Esophagus muscularis mucosa (tissue), 4 donors: ENCODE measurements at places on chromosomes 12 and 14. TPM values are rescaled to one million over a fixed set of nuclear protein-coding genes. Genes with fewer than 3 reads are reported as not detected.

DNA sequence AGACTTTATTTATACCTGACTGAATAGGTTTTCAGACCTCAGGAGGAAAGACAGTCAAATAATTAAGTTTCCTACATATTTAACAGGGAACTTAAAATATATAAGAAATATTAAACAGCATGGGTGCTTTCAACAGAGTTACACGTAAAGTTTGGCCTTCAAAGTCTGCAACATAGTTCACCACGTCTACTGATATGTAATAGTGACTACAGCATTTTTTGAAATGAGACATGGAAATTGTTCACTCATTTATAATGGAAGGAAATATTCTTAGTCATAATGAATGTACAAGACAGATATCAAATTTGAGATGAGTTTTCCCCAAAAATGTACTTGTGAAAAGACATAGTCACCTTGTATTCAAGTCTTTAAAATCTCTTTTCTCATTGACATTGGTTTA, 56.7 kb upstream of the KCNMB4 start:
- H3K4me3 ChIP-seq, result no peak overlapping the region
- no peak overlapping the region for H3K27ac ChIP-seq
- peaks cover 13% of the 10 kb centered on the region for H3K4me1 ChIP-seq
- no peak for DNase-seq

DNA sequence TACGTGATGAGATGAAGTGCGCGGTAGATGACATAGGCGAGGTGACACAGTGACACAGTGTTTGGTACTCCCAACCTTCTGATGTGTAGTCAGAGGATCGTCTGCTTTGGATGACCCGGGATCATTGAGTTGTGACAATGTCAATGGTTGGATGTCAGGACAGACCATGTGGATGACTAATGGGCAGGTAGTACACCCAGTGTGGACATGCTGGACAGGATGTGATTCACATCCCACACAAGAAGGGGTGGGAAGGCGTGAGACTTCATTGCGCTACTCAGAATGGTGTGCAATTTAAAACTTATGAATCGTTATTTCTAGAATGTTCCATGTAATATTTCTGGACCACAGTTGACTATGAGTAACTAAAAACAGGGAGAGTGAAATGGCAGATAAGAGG, 23.8 kb downstream of the MAP3K9 start:
- DNase-seq, result no peak
- no peaks in the 10 kb centered on the region for H3K36me3 ChIP-seq
- H3K27ac ChIP-seq, result no peak overlapping the region
- no peaks in the 10 kb centered on the region for H3K27me3 ChIP-seq
- no peak overlapping the region for H3K4me3 ChIP-seq

DNA sequence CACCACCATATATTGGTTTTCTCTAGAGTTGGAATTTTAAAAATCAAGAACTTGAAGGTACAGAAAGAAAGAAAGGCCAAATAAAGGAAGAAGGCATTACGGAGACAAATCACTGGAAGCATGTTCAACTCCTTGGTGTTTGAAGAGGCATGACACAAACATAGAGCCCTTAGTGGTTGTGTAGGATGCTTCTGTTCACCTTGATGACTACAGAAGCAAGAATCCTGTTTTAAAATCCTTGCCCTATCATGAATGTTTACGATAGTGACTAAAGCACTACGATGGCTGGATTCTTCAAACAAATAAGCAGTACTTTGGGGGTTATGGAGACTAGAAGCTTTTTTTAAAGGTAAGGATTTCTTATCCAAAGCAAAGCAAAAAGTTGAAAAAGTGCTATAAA, 10.3 kb upstream of the ISM2 start:
- H3K36me3 ChIP-seq, result peaks cover 34% of the 10 kb centered on the region
- H3K27ac ChIP-seq, result no peak overlapping the region
- no peaks in the 10 kb centered on the region for H3K27me3 ChIP-seq
- H3K4me3 ChIP-seq, result no peak overlapping the region

DNA sequence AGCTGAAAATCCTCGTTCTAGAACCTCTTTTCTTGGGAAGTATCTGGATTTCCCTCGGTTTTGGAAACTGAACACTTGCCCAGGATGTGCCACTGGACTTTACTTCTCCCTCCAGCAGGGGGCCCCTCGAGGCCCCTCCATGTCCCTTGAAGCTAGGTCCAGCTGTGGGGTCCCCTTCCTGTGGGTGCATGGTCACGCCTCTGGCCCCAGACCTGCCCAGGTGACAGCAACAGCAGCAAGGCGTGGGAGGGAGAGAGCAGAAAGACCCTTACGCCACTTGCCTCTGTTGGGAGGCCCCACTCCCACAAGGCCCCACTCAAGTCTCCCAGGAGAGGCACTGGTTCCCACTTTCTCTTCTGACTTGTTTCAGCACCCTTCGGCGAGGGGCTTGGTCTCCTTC, 3.1 kb downstream of the SLC25A29 start:
- no peak for DNase-seq
- no peak overlapping the region for H3K4me3 ChIP-seq
- H3K36me3 ChIP-seq, result peaks cover 4% of the 10 kb centered on the region
- H3K27me3 ChIP-seq, result no peaks in the 10 kb centered on the region

DNA sequence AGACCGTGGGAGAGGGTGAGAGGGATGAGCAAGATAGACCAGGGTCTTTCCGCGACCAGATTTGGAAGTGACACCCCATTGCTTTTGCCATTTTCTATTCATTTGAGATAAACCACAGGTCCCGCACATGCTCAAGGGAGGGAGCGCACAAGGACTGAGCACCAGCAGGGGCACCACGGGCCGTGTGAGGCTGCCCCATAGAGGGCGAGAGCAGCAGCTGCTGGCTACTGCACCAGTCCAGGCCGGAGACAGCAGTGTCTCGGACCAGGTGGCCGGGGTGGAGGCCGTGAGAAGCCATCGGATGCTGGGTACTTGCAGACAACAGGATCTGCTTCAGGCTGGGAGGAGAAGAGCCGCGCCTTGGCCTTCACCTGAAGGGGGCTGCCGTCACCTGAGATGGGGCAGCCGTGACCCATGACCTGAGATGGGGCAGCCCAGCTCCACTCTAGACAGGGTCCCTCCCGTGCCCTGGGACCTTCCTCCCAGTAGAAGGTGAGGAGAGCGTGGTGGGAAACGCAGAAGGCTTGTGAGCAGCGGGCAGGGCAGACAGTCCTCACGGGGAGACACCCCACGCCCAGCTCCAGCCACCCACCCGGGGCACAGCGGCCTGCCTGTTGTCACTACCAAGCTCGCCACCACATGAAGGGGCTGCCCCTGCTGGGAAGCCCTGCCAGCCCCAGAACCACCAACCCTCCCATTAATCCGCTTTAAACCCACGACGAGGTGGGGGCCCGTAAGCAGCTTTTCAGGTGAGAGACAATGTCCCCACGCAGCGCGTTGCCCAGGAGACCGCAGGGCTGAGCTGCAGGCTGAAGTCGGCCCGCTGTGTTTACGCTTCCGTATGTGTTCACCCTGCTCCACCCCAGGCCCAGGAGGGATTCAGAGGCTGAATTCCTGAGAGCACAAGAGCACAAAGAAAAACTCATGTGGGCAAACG, 61.7 kb upstream of the FBRSL1 start:
- H3K27ac ChIP-seq, result no peak overlapping the region
- H3K27me3 ChIP-seq, result peaks cover 4% of the 10 kb centered on the region
- peaks cover 23% of the 10 kb centered on the region for H3K4me1 ChIP-seq

- peak overlapping the region; percentile 82 for H3K27ac ChIP-seq
- no peak for DNase-seq
- H3K27me3 ChIP-seq, result no peaks in the 10 kb centered on the region
These were observed 547 bp upstream of the PYGL start for GRCh38 chr14:50944647-50945413.

DNA sequence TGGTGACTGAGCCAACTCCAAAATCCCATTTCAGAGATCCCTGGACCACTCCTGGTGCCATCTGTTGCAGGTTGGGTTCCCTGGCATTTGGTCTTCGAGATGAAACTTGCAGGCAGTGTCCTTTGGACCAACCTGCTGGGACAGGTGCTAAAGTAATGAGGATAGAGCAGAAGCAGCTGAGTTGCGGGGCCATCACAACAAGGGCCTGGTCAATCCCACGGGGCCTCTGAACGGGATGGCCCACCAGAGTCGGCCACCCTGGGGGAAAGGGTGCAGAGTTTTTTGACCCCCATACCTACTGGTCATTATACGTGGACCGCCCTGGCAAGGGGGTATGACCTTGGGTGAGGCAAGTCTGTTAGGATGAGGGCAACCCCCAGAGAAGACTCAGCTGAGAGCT, 39.3 kb downstream of the DLK1 start:
- H3K4me1 ChIP-seq, result no peaks in the 10 kb centered on the region
- DNase-seq, result no peak
- no peaks in the 10 kb centered on the region for H3K27me3 ChIP-seq
- no peak overlapping the region for H3K4me3 ChIP-seq
- no peak overlapping the region for H3K27ac ChIP-seq

DNA sequence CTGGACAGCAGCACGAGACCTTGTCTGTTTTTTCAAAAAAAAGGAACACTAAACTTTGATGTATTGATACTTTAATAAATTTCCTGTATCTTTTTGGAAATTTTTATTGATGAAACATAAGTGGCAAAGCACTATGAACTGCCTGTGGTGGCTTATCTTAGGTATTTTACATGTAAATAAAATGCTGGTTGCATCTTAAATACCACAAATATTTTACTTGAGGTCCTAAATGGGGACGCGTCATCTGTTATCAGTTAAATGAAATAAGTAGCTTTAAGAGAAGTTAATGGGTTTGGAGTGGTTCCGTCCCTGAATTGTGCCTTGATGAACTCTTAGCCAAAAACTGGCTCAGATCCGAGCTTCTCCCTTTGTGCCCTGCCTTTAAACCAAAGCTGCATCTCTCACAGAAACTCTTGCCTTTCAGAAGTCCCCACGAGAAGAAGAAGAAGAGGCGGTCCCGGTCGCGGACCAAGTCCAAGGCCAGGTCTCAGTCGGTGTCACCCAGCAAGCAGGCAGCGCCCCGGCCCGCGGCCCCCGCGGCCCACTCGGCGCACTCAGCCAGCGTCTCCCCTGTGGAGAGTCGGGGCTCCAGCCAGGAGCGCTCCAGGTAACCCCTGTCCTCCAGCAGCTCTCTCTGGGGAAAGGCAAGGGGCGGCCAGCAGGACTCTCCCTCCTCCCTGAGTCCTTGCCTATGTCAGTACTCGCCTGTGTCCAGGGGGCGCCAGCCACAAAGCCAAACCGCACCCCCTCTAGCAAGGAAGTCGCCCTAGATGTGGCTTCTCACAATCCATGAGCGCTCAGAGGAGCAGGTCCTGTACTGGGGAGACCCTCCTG, 31.2 kb upstream of the MMP17 start:
- peaks cover 91% of the 10 kb centered on the region for H3K36me3 ChIP-seq
- no peak for DNase-seq
- no peak overlapping the region for H3K27ac ChIP-seq
- no peaks in the 10 kb centered on the region for H3K27me3 ChIP-seq

DNA sequence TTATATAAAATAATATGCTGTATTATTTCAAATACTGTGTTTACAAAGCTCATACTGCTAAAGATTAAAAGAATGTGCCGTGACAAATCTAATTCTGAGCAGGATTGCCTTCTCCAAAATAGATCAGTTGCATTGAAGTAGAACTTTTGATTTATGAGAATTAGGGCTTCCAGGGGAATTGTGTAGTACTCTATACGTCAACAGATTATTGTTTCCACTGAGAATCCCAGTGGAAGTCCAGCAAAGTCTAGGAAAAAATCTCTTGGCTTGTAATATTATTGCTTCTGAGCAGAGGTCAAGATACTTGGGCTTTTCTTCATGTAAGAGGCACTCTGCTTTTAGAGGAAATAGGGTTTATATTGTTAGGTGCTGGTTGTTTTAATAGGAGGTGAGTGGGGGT, 133.9 kb downstream of the TRHDE start:
- H3K4me1 ChIP-seq, result peaks cover 7% of the 10 kb centered on the region
- no peaks in the 10 kb centered on the region for H3K36me3 ChIP-seq
- no peak for DNase-seq
- H3K4me3 ChIP-seq, result no peak overlapping the region
- no peaks in the 10 kb centered on the region for H3K27me3 ChIP-seq

- H3K36me3 ChIP-seq, result no peaks in the 10 kb centered on the region
- H3K27ac ChIP-seq, result no peak overlapping the region
- no peaks in the 10 kb centered on the region for H3K27me3 ChIP-seq
- DNase-seq, result no peak
- H3K4me3 ChIP-seq, result no peak overlapping the region
- peaks cover 36% of the 10 kb centered on the region for H3K4me1 ChIP-seq
These were observed 22.3 kb downstream of the MNAT1 start for GRCh38 chr14:60756847-60757246.

DNA sequence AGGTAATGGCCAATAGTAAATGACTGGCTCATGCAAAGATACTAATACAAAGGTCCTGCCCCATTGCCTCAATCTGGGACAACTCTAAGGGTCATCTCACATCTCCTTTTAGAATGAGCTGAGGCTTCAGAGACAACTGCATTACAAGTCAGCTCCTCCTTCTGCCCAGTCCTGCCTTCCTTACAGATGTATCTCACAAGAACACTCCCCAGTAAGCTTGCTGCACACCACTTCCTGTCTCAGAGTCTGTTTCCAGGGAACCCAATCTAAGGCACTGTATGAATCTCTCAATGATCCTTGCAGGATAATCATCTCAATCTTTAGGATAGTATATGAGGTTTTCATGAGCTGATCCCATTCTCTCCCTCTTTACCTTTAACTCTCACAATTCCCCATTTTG, 57.8 kb upstream of the ZDHHC17 start:
- DNase-seq, result no peak
- no peak overlapping the region for H3K4me3 ChIP-seq
- H3K27ac ChIP-seq, result no peak overlapping the region
- H3K4me1 ChIP-seq, result peaks cover 10% of the 10 kb centered on the region

SPIC gene
- not detected for total RNA-seq

APOF gene
- total RNA-seq, result not detected
